ENCODE measurements at places on chromosomes 6 and 20. TPM values are rescaled to one million over a fixed set of nuclear protein-coding genes. Genes with fewer than 3 reads are reported as not detected.

The HCRTR2 gene
- not detected for total RNA-seq

The E2F3 gene
- 27.9 TPM for total RNA-seq

The GNMT gene
- 0.69 TPM for total RNA-seq

The EBF4 gene
- 10.5 TPM for total RNA-seq

Measured in activated T-helper 2 cell treated with anti-CD3 and anti-CD28 coated beads, Interferon-gamma antibody, Interleukin-2, Interleukin-4, amounts not matched to agents 10 μg/mL and 5 μg/mL and 100 μg/mL, durations not matched to agents 14 hours and 24 hours and 36 hours (primary cell).